ENCODE measurements at places on chromosomes 3 and 15. TPM values are rescaled to one million over a fixed set of nuclear protein-coding genes. Genes with fewer than 3 reads are reported as not detected.

LRRC2 gene
- total RNA-seq: 2.5 TPM

GPR171 gene
- total RNA-seq: not detected

AMIGO3 gene
- total RNA-seq: 0.25 TPM

ZNF860 gene
- 2.2 TPM for total RNA-seq

CHRFAM7A gene
- 2.7 TPM for total RNA-seq

PLAAT1 gene
- 11.3 TPM for total RNA-seq

APOD gene
- total RNA-seq: 7.4 TPM

CAMK2N2 gene
- 3.0 TPM for total RNA-seq

EPB42 gene
- total RNA-seq: 1.2 TPM

RASGRF1 gene
- 3.7 TPM for total RNA-seq

FGF12 gene
- 103 TPM for total RNA-seq

CDCP1 gene
- 0.98 TPM for total RNA-seq

GHSR gene
- not detected for total RNA-seq

AADACL2 gene
- total RNA-seq: not detected

C3orf85 gene
- not detected for total RNA-seq

HRG gene
- total RNA-seq: not detected

CRYBG3 gene
- 4.9 TPM for total RNA-seq

NOX5 gene
- not detected for total RNA-seq

PROK2 gene
- total RNA-seq: 0.98 TPM

MME gene
- 1.2 TPM for total RNA-seq

GOLGA6L4 gene
- total RNA-seq: 2.7 TPM

ADGRG7 gene
- total RNA-seq: under 0.01 TPM

GABRB3 gene
- total RNA-seq: 102 TPM

TPRG1 gene
- total RNA-seq: 0.74 TPM

C2CD4A gene
- not detected for total RNA-seq

MYRIP gene
- total RNA-seq: 8.6 TPM

NUSAP1 gene
- total RNA-seq: 16.7 TPM

ELL3 gene
- 2.2 TPM for total RNA-seq

CD86 gene
- total RNA-seq: 1.2 TPM

RARRES1 gene
- total RNA-seq: 1.2 TPM

SHC4 gene
- 5.4 TPM for total RNA-seq

RBMS3 gene
- total RNA-seq: 7.6 TPM

UQCC5 gene
- total RNA-seq: 1.2 TPM

KIF15 gene
- total RNA-seq: 6.4 TPM

TICRR gene
- 1.2 TPM for total RNA-seq

RETNLB gene
- total RNA-seq: not detected

MUC13 gene
- not detected for total RNA-seq

ATOSA gene
- total RNA-seq: 52.6 TPM

LRRIQ4 gene
- total RNA-seq: 0.49 TPM

PLSCR2 gene
- not detected for total RNA-seq

TNFSF10 gene
- 2.7 TPM for total RNA-seq

ZNF662 gene
- total RNA-seq: 15.0 TPM

PLA2G4F gene
- total RNA-seq: not detected

DLL4 gene
- total RNA-seq: 3.4 TPM

RARB gene
- total RNA-seq: 8.1 TPM

TNIK gene
- total RNA-seq: 69.1 TPM

DOCK3 gene
- 49.9 TPM for total RNA-seq

PLSCR5 gene
- 0.25 TPM for total RNA-seq

CTXN2 gene
- 0.25 TPM for total RNA-seq

GPR62 gene
- total RNA-seq: 0.25 TPM

CYP1A1 gene
- total RNA-seq: 0.25 TPM

COLQ gene
- 1.7 TPM for total RNA-seq

GRK7 gene
- total RNA-seq: 0.25 TPM

RASL12 gene
- total RNA-seq: 2.2 TPM

TRPM1 gene
- not detected for total RNA-seq

PAQR9 gene
- total RNA-seq: 2.0 TPM

CHRD gene
- total RNA-seq: 8.6 TPM

DHX30 gene
- 60.0 TPM for total RNA-seq

GOLGA6B gene
- total RNA-seq: not detected
